NCI-H187 treated with DMSO at 0.1 percent for 48 hours (cell line): ENCODE measurements at places on chromosomes 5 and 9.

DNA sequence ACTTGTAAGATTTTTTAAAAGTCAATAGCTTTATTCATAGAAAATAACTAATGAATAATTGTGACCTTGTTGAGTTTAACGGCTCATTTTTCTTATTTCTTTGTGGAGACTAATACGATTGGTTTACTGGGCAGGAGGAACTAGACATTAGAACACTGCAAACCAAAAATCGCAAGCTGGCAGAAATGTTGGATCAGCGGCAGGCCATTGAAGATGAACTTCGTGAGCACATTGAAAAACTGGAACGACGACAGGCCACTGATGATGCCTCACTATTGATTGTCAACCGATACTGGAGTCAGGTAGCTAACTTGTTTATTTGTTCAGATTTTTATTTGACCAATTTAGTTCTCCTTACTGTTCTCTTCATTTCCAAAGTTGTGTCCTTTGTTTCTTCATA lies 6.4 kb downstream of the RNF20 start:
- no peak for DNase-seq

DNA sequence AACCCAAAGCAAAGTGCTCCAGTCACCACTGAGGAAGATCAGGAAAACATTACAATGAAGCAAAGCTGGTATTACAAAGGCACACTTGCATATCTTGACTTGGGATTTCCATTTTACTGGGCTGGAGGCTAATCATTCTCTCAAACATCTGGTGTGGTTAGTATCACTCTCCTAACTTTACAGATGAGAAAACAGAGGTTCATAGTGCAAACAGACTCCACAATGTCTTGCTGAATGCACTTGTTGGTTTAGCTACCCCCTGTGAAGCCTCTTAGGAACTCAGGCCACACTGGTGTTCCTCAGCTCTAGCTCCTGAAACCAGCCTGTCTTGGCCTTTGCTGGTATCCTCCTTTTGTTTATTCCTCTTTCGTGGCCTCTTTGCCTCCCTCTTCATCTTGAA lies 29.5 kb upstream of the SMAD5 start:
- no peak for DNase-seq

DNA sequence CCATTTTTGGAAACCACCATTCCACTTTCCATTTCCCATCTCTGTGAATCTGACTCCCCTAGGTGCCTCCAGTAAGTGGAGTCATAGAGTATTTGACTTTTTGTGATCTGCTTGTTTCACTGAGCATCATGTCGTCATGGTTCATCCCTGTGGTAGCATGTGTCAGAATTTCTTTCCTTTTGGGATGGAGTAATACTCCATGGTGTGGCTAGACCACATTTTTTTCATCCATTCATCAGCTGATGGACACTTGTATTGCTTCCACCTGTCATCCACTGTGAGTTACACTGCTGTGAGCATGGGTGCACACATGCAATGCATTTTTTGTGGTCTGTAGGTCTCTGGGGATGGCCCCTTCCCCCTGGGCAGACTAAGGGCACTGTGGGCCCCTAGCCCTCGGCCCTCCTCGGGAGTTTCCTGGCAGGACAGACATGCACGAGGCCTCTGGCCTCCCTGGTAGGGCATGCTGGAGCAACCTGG lies 115.9 kb downstream of the GADD45G start:
- no peak for DNase-seq

DNA sequence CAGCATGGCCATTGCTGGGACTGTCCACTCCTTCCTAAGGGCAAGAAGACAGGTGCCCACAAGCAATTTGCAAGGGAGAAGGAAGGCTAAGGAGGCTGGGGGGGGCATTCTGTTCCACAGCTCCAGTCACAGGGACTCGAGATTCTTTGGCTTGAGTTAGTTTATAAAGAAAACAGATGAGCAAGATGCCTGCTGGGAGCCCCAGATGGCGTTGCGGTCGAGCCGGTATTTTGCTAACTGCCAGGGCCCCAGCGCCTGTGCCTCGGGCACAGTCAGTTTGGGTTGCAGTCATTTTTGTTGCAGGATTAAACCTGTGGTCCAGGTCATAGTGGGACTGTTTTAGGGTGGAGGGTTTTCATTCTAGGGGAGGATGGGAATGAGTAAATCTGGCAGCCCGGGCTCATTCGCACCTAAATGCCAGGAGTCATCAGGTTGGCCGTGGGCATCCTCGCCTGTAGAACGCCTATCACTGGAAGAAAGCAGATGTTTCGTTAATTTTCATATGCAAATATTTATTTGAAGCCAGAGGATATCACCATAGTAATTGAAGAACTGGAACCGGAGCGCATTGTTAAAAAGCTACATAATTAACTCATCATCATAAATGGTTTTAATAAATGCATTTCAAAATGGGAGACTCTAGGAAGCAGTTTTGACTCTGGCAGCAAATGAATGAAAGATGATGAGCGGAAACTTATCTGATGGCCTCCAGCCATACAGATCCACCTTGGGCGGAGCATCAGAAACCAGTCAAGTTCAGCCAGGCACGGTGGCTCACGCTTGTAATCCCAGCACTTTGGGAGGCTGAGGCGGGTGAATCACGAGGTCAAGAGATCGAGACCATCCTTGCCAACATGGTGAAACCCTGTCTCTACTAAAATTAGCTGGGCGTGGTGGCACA lies 87.1 kb upstream of the FCN2 start:
- DNase-seq = no peak

DNA sequence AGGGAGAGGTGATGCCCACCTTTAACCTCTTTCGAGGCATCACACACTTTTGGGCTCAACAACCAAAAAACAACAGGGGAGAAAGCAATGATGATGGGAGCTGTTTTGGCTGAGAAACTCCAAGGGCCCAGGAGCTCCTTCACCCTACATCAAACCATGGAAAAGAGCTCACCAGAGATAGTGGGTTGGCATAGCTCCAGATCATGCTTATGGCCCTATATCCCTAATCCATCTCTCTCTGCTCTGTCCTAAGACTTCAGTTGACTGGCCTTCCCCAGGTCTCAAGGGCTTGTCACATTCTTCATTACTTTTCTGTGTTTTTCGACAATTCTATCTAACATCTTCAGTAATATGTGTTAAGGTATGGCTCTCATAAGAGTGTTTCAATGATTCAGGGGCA lies 5.7 kb upstream of the CTSL start:
- DNase-seq = no peak

GRCh38 chr5:93573354-93574351 lies 7.4 kb downstream of the NR2F1-AS1 start:
- DNase-seq = no peak
